Effector memory CD8-positive, alpha-beta T cell (primary cell): ENCODE measurements at places on chromosomes 3 and 15.

- no peak for DNase-seq
Observed at GRCh38 chr3:143132246-143132980, 12.8 kb downstream of the CHST2 start.

DNA sequence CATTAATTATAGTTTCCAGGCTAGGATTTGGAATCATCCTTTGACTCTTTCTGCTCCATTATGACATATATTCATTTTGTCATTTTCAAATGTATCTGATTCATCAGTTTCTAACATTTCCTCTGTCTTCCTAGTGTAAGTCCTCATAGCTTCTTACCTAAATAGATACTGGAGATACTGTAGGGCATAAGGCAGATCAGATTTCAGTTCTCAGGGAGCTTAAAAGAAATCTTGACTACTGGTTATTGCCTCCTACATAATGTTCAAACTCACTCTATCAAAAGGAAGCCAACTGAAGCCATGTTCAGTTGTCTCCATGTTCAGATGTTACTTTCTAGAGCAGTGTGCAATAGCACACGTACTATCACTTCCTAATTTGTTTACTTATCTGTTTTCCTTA lies 29.6 kb upstream of the CTDSPL2 start:
- DNase-seq = no peak

GRCh38 chr3:193764959-193765358 lies 172.0 kb downstream of the OPA1 start:
- DNase-seq = no peak

- no peak for DNase-seq
Observed at GRCh38 chr3:183500981-183501704, 54.4 kb downstream of the KLHL6 start.

GRCh38 chr3:192929755-192930547 lies 12.3 kb upstream of the MB21D2 start:
- DNase-seq = no peak

GRCh38 chr3:132267391-132267993 lies 49.7 kb upstream of the ACP3 start:
- DNase-seq = no peak

DNA sequence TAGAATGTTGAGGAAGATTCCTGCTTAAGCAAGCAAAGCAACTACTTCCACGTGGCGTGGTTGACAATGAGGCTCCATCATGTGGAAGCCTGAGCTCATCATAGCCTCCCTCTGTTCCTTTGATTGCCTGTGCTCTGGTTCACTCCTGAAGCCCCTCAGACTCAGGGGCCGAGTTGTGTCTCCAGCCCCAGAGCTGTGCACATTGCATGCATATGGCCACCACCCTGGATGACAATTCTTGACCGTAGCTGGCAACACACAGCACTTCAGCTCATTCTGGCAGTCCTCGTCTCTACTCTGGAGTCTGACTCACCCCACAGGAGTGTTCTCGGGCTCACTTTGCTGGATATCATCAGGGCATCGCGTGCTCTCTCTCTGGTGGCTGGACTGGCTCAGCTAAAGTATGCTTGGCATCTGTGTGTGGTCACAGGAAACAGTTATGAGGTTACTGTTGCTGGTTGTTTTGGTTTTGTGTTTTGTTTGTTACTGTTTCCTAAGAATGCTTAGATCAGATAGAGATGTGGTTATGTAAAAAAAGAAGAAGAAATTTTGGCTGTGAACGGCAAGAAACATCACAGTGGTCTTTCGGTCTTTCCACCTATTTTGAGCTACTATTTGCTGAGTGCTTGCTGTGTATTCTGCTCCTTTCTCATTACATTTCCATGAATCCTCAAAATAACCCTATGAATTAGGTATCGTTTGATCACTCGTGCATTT lies 41.6 kb upstream of the MRPS22 start:
- no peak for DNase-seq

- peak; percentile 5 for DNase-seq
Observed at GRCh38 chr15:57340682-57341259, 35.5 kb upstream of the CGNL1 start.

DNA sequence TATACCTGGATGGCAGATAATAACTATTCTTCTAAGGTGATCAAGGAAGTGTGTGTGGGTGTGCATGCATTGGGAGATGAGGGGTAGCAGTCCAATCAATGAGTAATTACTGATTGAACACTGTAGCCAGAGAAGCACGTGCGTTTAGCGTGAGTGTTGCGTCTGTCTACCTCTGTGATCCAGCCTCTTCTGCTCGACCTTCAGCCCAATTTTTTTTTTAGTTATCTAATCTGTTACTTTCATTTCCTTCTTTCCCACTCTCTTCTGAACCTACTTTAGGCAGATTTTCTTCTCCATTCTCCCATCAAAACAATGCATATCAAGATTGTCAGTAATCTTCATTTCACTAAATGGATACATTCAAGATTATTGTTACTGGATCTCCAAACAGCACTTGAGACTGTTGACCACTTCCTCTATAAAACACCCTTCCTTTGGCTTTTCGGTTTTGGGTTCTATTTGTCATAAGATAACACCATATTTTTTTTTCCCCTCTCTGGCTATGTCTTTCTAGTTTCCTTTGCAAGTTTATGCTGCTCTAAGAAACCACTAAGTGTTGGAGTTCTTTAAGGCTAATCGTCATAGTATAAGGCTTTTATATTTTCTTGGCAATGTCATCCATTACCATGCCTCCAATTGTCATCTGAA lies 41.0 kb downstream of the MCTP2 start:
- DNase-seq = peak; percentile 11

DNA sequence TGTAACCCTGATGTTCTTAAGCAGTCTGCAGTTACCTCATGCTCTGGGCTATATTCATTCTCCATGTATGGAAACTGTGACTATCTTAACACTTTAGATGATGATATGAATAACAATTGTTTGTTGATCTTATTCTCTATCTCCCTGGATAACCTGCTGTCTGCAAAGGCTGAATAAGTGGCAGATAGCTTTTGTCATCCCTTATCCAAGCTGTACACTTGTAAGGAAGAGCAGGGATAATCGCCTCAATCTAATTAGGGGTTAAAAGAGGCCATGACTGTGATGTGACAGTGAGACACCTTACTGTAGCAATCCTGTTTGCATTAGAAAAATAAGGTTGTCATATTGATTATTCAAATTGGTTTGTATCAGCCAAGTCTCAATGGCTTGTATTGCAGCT lies 123.9 kb downstream of the RSRC1 start:
- no peak for DNase-seq

DNA sequence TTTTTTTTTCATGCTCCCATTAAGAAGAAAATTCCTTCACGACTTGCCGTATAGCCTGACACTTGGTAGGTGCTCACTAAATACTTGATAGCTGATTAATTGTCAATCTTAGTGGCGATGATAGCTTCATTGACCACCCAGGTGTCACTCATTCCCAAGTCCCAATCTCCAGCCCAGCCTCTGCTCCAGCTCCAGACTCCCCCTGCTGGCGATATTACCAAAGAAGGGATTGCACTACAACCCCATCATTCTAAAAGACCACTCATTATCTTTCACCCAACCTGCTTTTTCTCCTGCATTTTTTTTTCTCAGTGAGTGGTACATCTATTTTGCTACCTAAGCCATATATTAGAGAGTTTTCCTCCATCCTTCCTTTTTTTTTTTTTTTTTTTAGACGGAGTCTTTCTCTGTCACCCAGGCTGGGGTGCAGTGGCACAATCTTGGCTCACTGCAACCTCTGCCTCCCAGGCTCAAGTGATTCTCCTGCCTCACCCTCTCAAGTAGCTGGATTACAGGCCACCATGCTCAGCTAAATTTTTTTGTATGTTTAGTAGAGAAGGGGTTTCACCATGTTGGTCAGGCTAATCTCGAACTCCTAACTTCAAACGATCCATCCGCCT lies 19.5 kb upstream of the COMMD2 start:
- DNase-seq = peak; percentile 30

DNA sequence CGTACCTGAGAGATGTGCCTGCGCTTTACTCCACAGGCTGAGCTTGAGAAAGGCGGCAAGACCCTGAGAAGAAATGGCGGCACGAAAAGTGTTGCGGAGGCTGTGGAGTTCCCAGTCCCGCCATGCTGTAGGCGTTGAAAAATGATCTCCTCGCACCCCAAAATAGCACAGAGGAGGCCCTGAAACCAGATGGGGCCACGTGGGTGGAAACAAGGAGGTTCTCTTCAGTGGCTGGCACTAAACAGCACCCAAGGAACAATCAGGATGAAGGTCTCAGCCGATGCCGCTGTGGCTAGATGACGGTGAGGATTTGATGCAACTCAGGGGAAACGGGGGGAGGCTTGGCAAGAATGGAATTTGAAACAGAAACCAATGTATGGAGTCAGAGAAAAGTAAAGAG lies 57.3 kb downstream of the TMEM212 start:
- no peak for DNase-seq
